Activated CD4-positive, alpha-beta T cell treated with anti-CD3 and anti-CD28 coated beads, Interleukin-2, amount 50 U/mL, for 4 hours (primary cell): ENCODE measurements at places on chromosomes 7 and 10.

DNA sequence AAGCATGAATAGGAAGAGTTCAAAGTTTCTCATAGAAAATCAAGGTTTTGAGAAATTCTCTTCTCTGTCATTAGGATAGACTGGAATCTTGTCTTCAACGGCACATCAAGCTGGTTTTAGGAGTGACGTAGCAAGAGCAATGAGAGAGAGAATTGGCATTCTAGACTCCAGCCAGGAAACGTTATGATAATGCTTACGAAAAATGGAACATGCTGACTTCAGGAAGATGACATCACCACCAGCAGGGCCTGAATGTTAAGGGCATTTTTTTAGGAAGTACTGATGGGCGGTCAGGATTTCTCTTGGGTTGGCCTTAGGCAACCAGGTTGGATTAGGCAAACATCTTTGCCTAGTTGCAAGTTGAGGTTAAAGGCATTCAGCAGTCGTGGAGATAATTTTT, 213.2 kb upstream of the CTBP2 start:
- no peak for DNase-seq

DNA sequence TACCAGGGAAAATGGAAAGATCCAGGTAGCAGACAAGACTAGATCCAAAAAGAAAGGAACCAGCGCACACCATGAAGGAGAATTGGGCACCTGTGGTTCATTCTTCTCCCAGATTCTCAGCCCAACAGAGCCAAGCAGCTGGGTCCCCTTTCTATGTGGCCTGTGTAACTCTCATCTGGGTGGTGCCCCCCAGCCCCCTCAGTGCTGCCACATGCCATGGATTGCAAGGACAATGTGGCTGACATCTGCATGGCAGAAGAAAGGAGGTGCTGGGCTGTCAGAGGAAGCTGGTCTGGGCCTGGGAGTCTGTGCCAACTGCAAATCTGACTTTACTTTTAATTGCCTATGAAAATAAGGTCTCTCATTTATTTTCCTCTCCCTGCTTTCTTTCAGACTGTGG, 21.4 kb downstream of the PRSS2 start:
- no peak for DNase-seq

- DNase-seq, result no peak
Observed at GRCh38 chr7:127713006-127713405, 61.0 kb downstream of the SND1 start.

DNA sequence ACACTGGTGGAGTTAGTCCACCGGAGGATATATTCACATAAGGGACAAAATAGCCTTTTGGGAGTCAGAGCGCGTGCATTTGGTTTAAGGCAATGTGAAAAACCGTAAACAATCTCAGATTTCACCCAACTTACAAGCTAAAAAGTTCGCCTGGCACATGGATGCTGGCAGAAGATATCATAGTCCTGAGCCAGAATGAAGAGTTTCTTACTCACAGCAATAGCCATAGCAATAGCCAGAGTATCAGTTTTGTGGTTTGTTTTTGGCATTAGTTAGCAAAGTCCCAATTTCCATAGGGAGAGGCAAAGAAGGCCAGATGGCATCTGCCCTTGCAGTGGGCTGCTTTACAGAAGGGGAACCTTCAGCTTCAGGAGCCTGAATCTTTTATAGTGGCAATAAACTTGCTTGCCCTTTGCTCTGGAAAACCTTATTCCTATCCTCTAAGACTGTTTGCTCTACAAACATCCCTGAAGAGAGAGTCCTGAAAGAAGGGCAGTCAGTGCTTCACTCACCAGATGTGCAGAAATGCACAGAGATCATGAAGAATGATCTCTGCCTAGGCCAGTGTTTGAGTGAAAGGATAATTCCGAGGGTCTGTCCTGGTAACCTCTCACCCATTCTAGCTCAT, 28.7 kb upstream of the RSBN1L start:
- no peak for DNase-seq

DNA sequence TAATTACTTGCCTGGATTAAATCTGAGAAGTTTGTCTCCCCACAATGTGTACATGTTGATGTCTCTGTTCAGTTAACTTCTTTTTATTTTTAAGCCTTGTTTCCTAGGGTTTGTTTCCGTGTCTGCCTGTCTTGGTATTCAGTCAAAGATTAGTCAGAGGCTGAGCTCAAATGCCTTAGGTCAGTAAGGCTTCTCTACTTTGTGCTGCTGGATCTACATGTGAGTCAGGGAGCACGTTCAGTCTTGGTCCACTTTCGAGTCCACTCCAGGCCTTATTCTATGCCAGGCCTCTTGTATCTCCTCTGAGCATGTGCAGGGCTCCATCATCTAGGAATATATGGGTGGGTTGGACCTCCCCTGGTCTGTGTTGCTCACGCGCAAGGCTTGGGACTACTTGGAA, 93.3 kb upstream of the FZD8 start:
- DNase-seq, result no peak

- DNase-seq, result no peak
Observed at GRCh38 chr7:129986600-129986999, 33.8 kb upstream of the UBE2H start.

GRCh38 chr10:42744134-42744701, 38.4 kb upstream of the BMS1 start:
- DNase-seq, result no peak

DNA sequence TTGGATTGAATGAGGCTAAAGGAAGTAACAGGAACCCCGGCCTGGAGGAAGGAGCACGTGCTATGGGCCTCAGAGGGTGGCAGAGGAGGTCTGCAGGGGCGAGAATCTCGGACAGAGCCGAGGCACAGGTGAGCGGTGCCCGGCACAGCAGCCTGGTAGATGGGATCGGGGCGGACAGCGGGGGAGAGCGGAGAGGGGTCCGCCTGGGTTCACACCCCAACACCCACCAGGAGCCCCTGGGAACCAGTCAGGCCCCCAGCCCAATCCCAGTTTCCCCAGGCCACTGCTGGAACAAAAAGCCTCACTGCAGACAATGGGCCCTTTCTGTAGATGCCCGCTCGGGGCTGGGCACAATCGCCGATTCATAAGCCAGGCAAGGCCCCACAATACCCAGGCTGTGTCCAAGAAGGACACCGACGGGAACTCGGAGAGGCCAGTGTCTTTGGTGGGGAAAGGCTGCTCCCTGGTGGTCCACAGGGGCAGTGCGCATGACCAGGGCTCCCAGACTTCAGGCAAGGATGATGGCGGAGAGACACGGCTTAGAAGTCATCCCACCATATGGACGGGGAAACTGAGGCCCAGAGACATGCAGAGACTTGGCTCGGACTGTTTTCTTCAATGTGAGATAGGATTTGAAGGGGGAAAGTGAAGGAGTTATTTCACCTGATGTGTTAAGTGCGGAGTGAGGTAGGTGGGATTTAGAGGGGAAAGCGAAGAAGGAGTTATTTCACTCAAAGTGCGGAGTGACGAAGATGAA, 106.9 kb upstream of the GPR26 start:
- DNase-seq, result peak; percentile 60

DNA sequence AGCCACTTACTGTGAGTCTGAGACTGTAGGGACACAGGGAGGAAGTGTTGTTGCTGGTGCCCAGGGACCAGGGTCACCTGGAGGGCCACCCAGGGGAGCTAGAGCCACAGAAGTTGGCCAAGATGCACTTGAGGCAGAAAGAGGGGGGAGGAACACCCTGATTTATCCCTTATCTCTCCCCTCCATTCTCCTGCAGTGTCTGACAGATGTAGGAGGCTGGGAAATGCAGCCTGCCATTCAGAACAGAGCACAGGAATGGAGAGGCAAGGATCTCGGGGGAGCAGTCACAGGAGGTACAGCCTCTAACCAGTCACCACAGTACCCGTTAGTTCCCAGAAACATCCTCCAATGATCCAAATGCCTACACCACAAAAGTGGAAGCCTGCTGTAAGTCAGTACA, 118.4 kb upstream of the SLC26A5 start:
- no peak for DNase-seq

- DNase-seq, result no peak
Observed at GRCh38 chr10:124909563-124909962, 32.4 kb upstream of the ZRANB1 start.
